ENCODE measurements at places on chromosomes 7 and 10.

DNA sequence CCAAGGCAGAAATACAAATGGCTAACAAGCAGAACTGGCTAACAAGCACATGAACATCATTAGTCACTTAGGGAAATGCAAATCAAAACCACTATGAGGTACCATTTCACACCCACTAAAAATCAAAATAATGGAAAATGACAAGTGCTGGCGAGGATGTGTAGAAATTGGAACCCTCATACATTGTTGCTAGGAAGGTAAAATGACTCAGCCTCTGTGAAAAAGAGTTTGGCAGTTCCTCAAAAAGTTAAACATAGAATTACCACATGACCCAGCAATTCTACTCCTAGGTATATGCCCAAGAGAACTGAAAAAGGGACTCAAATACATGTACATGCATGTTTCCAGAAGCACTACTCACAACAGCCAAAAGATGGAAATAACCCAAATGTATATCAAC lies 52.8 kb upstream of the ANAPC16 start:
- peak; percentile 59 for DNase-seq

DNA sequence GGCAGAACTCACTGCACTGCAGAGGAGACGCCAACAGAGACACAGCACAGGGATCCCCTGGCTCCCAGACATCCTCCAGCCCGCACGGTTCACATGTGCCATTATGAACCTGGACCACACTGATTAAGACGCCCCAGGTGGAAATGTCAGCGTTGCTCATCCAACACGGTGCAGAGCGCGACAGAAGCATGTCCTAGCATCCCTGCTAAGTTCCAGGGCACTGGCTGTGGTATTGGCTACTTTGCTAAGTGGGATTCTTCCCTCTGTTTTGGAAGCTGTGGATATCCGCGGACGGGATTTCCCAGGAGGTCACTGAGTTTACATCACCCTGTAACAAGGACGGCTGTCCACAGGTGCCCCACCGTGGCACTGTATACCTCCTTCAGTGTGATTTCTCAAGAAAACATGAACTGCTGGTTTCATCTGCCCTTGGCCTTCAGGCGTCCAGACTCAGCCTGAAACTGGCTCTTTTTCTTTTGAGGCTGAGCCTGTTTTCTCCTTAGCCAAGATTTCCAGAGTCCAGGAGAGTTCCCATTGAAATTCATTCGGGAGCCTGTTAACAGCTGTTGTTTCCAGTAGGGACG lies 324.0 kb downstream of the WDR37 start:
- DNase-seq = no peak

DNA sequence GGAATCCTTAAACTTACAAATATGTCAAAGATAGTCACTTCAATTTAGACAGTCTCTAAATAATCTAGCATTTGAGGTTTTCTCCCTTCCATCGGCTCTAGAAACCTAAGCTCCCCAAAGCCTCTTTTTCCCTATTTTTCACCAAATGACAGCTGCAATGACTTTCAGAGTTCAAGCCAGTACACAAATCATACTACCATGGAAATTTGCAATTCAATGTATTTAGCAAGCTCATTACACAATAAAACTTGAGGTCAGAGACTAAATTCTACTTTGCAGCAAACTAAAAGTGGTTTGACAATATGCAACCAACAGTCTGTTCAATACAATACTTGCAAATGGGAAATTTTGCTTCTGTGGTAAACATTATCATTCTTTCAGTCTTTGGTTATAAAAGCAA lies 80.3 kb downstream of the SKIDA1 start:
- no peak for DNase-seq

- no peak for DNase-seq
Measured at GRCh38 chr10:22700489-22700888, 13.9 kb downstream of the PIP4K2A start.

- DNase-seq = peak; percentile 88
Measured at GRCh38 chr10:86594535-86594934, 59.8 kb upstream of the OPN4 start.

DNA sequence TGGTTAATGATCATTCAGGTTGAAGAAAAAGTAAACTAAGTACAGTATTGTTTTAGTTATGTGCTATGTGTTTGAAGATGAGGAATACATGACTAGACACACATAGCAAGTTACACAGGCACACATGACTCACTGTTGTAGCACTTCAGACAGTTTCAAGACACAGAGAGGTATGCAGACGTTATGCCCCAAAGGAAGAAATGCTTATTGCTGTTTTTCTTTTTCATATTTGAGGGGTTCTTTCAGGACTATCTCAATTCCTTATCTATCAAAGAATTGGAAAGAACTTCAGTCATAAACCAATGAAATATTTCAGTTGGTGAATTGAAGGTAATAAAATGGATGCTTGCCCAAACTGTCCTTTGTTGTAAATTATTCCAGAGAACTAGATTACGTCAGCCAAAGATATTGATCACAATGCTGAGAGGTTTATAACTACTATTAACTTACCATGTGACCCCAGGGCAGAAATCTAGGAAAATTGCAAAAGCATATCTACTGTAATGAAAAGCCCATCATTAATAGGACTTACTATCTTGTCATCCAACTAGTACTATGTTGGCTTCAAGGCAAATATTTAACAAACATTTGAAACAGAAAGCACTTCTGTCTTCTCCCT lies 61.2 kb upstream of the CAPZA2 start:
- peak; percentile 57 for DNase-seq

Data from osteoblast (primary cell).